ENCODE measurements at places on chromosomes 5 and 9.

GRCh38 chr5:114544561-114544960, 182.7 kb downstream of the KCNN2 start:
- DNase-seq, result no peak

- no peak for DNase-seq
Measured at GRCh38 chr5:153974813-153975163, 63.9 kb downstream of the FAM114A2 start.

DNA sequence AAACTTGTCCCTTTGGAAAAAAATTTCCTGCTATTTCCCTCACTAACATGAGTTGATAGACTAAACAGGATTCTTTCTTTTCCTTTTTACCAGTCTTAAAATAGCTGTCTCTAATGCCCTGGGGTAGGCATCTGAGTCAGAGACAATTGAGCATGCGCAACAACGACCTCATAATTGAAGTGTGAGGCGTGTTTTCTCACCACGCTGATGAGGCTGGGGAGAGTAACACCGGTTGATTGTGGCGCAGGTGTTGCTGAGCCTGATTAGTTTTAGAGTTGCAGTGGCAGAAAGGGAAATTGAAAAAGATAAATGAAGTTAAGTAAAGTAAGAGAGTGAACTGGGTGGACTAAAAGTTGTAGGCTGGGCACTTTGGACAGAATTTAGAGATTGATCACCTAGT, 213.7 kb downstream of the TLR4 start:
- DNase-seq, result no peak

DNA sequence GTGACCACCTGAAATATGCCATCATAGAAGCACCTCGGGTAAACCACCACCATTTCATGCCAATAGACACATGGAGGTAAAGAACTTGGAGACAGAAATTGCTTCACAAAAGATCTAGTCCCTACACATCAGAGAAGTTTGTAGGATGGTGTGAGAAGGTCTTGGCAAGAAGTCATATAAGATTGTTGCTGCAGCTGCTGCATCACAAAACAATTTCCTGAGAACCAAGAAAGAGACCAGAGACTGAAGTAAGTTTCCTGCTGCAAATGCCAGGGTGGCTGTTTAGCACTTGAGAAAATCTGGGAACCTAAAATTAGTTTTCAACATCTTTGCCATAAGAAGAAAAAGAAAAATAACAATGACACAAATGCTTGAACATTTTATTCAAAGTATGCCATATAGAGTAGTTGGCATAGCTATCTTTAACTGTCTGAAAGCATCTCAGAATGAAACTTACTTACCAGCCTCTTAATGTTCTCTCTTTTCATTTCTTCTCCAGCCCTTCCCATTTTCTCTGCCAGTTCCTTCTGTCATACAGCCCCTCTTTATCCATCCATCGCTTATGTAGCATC, 114.3 kb downstream of the KCTD16 start:
- DNase-seq, result no peak

- DNase-seq, result no peak
Measured at GRCh38 chr5:149930043-149930748, 14.4 kb downstream of the PDE6A start.

DNA sequence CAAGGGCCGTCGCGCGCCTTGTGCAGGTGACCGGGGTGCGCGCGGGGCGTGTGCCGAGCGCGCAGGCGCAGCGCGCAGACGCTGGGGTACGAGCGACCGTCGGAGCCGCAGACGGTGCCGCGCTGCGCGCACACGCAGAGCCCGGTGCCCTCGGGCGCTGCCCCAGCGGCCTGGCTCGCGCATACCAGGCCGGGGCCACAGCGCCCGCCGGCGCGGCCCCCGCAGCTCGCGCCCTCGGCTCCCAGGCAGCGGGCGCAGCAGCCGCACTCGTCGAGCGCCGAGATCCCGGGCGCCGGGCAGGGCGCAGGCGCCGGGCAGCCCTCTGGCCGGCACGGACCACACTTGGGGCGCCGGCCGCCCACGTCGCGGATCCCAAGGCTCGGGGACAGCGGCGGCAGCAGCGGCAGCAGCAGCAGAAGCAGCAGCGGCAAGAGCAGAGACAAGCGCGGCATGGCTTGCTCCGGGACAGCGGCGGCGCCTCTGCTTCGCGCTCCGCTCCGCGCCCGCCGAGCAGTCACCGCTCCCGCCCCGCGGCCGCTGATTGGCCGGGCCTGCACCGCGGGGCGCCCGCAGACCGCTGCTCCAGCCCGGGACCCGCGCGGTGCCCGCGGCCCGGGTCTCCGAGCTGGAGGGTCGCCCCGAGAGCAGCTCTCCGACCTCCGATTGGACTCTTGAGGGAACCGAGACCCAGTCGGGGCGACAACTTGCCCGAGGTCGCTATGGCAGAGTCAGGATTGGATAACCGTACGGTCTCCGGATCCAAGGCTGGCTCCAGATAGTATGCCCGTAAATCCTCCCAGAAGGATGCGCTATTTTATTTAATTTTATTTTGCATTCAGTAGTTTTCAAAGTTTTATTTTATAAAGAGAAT, at the start of gene IGFBPL1:
IGFBPL1 (minus strand) TSS at position 482 of the 871 bp plus-strand sequence; CDS start at position 452, 30 bp downstream.
- DNase-seq, result no peak

DNA sequence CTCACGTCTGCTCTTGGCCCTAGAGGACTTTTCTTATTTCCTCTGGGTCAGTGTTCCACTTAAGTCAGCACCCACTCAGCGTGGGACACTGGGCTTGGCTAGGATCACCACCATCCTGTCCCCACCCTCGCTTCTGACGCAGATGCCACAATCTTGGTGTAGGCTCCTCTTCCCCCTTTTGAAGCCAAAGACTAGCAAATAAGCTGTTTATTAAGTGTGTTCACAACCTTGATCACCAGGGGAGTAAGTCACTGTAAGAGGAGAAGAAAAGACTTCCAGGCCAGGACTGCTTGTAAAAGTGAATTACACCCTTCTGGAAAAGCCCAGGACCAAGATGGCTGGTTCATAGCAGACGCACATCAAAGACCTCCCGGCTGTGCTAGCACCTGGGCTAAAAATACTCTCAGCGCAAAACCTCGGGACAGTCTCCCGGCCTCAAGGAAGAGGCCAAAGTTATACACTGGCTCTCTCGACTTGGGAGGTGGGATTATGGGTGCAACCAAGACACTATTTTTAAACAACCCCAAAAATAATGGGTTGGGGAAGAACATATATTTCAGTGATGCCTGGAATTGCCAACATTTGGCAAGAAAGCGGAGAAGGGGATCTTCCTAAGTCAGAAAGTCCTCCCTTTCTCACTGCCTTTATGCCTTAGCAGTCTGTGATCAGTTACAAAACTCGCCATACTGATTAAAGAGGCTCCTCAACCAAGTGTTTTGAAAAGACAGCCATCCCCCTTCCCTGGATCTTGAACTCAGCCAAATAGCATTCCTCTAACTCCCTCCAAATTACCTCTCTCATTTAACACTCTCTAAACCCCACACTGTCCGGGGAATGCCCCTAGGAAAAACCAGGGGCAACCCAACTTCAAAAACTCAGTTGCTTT, 69.4 kb downstream of the RAPGEF1 start:
- no peak for DNase-seq

DNA sequence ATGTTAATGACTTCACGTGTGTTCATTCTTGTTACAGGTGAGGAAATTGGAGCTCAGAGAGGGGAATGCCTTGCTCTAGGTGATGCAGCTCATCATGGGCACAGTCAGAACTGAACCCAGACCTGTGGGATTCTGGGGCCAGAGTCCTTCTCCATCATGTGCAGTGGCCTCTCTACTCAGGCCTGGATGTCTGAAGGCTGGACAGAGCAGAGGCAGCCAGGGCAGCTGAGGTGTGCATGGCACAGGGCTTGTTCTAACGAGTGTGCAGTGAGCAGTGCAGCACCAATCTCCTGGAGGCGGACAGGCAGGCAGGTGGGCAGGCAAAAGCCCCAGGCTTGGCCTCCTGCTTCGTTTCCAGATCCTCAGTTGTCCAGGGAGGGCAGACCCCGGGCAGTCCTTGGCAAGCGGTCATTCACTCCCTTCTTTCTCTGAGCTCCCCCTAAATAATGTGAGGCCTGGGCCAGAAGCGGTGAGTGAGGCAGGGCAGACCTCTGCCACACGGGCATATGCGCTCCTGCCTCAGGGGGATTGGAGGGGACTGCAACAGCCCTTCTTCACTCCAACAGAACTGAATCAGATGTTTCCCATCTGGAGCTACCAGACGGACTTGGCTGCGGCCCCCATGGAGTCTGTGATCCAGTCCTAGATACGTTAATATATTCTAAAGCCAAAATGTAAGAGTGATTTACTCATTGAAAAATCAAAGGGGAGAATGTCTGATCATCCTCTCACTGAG, 68.7 kb upstream of the FSTL4 start:
- no peak for DNase-seq

- no peak for DNase-seq
Measured at GRCh38 chr9:2355697-2355983, 265.9 kb upstream of the VLDLR start.

DNA sequence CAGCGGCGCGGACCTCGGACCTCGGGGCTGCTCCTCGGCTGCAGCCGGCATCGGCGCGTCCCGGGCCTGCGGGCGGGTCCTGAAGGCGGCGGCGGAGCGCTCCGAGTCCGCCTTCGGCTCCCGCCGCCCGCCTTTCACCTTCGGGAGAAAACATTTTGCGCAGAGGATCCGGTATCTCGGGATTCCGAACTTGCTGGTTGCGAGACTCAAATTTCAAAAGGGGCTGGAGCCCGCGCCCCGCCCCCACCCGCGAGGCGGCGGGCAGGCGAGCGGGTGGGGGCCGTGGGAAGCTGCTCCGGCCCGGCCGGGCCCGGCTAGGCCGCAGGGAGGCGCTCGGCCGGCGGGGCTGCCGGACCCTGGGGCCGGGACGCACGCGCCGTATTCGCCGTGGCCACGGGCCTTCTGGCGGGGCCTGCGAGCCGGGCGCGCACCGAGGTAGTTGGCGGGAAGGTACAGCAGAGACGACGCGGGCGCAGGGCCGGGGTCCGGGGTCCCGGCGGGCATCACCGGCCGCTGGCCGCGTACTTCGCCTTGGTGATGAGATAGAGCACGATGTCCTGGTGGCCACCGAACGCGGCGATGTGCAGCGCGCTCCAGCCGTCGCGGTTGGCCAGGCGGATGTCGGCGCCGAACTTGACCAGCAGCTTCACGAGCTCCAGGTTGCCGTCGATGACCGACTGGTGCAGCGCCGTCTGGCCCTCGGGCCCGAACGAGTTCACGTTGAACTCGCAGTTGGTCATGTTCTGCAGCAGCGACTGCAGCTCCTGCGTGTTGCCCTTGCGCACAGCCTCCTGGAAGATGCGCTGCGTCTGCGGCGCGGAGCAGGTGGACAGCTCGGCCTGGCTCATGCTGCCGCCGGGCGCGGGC, 757 bp downstream of the NRARP start:
- no peak for DNase-seq

- DNase-seq, result no peak
Measured at GRCh38 chr5:138188626-138189025, 9.7 kb downstream of the KIF20A start.

DNA sequence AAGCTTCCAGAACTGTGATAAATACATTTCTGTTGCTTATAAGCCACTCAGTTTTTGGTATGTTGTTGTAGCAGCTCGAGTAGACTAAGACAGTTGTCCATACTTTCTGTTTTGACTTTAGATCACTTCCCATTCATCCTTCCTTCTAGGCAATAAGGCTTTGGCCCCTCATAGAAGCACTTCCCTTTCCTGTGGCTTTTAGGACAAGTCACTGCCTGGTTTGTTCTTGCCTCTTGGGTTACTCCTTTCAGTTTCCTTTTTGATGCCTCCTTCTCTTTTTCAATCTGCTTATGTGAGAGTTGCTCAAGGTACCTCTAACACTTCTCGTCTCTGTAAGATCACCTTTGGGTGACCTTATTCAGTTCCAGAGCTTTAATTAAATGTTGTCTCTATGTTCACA, 72.4 kb upstream of the NTRK2 start:
- no peak for DNase-seq

DNA sequence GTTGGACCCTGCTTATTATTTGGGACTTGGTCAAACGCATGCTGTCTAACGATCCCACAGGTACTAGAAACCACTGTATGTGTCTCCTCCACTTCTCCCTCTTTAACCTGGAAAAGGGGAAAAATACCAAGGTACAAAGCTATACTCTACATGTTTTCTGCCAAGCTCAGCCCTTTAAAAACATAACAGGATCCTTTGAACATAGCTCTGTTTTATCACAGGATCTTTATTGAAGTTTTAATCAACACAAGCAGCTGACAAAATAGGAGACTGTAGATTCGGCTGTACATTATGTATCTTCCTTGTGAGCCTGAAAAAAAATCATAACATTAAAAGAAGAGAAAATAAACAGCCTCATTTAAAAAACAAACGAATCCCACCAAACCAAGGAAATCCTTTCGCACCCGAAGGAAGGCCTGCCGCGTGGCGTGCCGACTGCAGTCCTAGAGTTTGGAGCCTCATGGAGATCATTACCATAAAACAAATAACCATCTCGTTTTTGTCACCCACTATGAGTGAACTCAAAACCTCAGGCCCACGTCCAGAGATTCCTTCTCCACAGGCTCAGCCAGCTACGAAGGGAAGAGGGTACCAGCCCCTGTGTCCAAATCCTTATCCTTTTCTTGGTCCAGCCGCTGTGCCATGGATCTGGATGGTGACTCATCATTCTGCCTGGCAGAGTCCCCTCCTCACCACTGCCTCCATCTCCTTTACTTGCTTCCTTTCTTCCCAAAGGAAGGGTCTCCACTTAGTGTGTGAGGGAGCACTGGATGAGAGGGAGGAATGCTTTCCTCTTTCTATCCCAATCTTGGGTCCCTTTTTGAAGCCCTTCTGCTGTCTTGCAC, 651.1 kb downstream of the CCDC171 start:
- no peak for DNase-seq

- DNase-seq, result no peak
Measured at GRCh38 chr9:134640506-134641172, 964 bp upstream of the COL5A1 start.

- DNase-seq, result no peak
Measured at GRCh38 chr5:149341876-149342275, 3.4 kb upstream of the GRPEL2 start.

DNA sequence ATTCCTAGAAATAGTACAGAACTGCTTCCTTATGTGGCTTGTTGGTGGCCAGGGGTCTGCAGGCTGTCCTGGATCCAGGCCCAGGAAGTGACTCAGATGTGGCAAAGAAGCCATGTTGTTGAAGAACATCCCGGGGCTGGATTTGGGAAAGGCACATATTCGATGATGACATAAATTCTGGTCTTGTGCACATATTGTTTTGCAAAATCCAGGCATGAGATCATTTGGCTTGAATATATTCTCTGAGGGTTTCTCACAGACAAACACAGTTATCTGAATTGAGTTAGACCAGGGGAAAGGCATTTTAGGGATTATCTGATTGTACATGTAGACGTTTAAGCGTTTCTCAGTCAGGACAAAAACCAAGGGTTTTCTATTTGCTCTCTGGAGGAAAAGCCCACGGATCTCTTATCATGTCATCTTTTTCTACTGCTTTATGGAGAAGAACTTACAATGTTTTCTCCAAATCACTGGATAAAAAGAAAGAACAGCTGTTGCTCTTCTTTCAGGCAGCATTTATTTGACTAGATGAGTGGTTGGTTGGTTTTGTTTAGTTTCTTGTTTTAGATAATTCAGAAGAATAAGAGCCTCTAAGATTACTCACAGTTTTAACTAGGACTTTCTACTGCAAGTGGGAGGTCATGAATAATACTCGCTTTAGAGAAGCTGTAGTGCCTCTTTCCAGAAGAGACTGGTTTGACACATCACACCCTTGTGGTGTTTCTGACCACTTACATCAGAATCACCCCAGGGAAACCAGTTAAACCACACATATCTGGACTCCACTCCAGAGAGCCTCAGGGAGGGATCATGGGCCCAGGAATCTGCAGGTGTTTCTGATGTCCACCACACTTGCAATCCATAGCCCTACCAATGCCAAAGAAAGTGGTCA, 29.5 kb upstream of the LHFPL2 start:
- no peak for DNase-seq

Measured in stimulated activated CD8-positive, alpha-beta memory T cell treated with anti-CD3 and anti-CD28 coated beads, Interleukin-4, amount 100 ng/mL, for 1 hour (primary cell).